ENCODE measurements at places on chromosomes 13 and 19.

GRCh38 chr13:95323930-95324662 lies 22.8 kb upstream of the ABCC4 start:
- no peak for DNase-seq

DNA sequence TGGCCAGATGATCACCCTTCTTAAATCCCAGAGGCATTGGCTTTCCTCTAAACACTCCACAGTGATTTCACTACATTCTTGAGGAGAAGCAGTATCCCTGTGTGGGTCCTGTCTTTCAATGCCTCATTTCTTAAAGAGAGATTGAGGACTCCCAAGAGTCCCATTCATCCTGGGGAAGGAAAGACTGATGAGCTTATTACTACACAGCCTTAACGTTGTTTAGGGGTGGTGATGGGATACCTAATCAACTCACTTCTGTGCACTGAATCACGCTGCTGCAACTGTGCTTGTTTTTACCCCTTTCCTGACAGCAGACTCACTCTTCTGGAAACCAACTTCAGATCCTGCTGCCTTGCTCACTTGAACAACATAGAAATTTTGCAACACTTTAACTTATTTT lies 203.1 kb downstream of the RGCC start:
- peak; percentile 23 for DNase-seq

DNA sequence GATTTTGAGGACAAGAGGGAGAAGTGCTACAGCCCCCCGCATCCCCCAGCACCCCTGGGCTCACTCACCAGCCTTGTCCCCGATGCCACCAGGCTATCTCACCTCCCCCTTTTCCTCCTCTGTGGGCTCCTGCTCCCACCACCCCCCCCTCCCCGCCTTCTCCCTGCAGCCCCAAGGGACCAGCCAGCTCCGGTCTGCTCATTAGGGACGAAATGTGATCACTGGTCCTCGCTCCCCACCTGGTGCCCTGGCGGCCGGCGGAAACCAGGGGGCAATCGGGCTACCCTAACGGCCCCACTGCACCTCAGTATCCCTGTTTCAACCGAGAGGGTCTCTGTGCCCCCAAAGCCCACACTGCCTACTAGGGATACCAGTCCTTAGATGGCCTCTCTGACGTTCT lies 2.7 kb downstream of the GPR4 start:
- no peak for DNase-seq

DNA sequence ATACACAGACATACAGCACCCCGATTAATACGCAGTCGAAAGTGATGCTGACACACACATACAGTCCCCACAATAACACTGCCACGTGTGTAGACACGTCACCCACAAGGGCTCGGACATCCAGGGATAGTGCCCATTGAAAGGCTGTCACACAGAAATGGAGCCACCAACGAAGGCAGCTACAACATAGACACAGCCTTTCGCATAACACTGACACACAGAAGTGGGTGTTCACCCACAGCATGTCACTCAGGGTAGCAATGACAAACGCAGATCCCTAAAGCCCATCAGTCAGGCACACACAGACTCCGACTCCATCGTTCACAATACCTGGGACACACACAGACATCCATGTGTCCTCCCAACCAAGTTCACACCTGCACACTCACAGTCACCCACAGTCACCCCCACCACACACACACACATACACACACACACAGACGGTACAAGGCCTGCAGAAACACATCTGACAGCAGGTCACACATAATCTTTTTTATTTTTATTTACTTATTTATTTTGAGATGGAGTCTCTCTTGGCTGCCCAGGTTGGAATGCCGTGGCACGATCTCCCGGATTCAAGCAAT lies 10.4 kb upstream of the NANOS3 start:
- DNase-seq = no peak

- DNase-seq = no peak
Measured at GRCh38 chr19:48020686-48021085, 23.2 kb downstream of the CABP5 start.

DNA sequence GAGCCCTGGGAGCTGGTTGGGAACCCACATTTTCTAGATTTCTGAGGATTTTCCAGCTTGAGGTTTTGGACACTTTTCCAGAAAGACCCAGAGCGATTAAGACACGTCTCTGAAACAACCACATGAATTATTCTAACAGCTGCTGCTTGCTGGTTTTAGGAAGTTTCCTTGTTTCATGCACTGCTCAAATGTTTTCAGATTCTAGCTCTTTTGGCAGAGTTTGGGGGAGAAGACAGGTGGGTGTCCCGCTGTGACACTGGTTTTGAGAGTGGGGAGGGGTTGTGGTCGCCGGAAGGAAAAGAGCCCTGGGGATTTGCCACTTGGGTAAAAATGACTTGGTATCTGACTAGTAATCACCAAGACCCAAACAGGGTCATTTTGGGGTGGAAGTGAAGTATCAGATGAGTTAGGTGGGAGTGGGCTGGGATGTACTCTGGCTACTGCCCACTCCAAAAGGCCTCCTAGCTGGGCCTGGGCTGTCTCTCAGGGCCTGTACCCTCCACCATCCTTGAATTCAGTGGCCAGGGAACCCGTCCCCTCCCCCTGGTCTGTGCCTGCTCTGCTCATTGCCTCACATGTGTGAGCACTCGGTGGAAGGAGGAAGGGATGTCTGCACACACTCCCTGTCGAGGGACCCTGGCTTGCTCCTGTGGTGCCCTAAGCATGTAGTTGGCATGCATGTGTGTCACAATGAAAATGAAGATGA lies 13.2 kb downstream of the GATAD2A start:
- no peak for DNase-seq

- no peak for DNase-seq
Measured at GRCh38 chr13:87130423-87130822, 540.7 kb upstream of the SLITRK5 start.

- no peak for DNase-seq
Measured at GRCh38 chr19:12969292-12969988, at the start of gene DAND5. Gene DAND5 (plus strand): TSS chr19:12969576. CDS start chr19:12969661, 85 bp downstream.

DNA sequence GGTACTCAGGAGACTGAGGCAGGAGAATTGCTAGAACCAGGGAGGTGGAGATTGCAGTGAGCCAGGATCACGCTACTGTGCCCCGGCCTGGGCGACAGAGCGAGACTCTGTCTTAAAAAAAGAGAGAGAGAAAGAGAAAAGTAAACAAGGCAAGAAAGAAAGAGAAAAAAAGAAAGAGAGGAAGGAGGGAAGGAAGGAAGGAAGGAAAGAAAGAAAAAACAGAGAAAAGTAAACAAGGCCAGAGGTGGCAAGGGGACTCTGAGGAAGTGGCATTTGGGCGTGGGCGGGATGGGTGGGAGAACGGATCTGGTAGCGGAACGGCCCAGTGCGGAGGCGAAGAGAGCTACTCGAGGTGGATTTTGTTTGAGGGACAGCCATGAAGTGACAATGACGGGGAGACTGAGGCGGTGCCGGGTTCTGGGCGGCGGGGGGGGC lies 7.5 kb upstream of the ARRDC2 start:
- no peak for DNase-seq

GRCh38 chr19:55578761-55579747 lies 1.6 kb downstream of the ZNF579 start:
- DNase-seq = no peak

- DNase-seq = no peak
Measured at GRCh38 chr19:20787786-20788185, 11.7 kb downstream of the ZNF66 start.

DNA sequence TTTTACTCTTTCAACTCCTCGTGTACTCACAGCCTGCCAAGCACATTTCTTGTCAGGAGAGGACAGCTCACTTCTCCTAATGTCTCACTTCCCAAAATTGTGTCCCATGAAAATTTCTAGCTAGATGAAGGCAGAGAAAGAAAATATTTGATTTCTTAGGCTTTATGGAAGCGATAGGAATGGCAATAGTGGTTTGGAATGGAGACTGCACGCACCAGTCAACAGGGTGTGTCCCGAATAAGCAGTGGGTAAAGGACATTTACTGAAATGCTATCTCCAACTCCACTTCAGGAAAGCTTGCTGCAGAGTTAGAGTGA lies 321 bp upstream of the ZNF222 start:
- DNase-seq = no peak

DNA sequence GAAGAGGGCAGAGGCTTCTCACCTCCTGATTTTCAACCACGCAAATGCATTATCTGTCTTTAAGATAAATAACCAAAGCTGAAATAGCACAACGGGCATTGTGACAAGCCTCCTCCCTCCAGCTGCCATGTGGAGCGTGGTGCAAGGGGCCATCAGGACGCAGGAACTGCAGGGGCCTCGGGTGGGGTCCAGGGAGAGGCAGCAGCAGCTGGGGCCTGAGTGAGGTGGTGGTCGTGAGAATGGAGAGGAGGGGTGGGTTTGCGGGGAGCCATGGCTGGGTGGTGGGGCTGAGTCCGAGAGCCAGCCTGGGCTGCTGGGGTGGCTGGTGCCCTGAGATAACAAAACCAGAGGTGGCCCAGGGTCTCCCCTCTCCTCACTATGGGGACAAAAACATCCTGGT lies 66.0 kb downstream of the EPS15L1 start:
- DNase-seq = no peak

DNA sequence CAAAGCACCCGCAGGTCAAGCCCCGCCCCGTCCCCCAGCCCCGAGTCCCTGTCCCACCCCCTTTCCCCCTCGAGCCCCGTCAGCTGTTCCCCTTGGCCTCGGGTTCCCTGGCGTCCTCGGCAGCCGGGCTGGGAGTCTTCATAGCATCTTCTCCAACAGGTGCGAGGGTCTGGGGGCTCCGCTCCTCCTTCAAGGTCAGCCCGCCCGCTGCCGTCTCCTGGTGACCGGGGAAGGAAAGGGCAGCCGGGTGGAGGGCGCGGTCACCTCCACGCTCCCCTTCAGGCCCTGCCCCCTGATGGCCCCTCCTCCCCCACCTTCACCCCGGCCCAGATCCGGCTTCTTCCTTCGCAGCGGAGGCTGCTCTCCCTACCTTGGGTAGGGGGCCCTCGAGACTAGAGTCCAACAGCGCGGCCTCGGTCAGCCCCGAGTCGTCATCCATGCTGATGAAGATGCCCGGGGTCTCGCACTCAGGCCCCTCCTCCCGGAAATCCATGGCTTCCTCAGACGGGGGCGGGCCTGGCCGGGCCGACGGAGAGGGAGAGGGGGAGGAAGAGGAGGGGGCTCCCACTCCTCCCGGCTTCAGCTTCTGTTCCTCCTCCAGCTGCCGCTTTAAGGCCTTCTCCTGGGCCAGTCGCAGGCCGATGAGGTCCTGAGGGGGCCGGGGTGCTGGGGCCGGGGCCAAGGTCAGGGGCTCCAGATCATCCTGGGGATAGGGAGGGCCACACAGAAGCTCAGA lies 541 bp upstream of the RSPH6A start:
- no peak for DNase-seq

- DNase-seq = peak; percentile 48
Measured at GRCh38 chr13:60331249-60332012, 65.6 kb upstream of the TDRD3 start.

- DNase-seq = peak; percentile 25
Measured at GRCh38 chr19:34173193-34173956, 1.1 kb downstream of the LSM14A start.

- DNase-seq = no peak
Measured at GRCh38 chr19:4692251-4693077, 22.3 kb upstream of the MYDGF start.

- DNase-seq = no peak
Measured at GRCh38 chr13:39897636-39898035, 242.2 kb downstream of the COG6 start.

DNA sequence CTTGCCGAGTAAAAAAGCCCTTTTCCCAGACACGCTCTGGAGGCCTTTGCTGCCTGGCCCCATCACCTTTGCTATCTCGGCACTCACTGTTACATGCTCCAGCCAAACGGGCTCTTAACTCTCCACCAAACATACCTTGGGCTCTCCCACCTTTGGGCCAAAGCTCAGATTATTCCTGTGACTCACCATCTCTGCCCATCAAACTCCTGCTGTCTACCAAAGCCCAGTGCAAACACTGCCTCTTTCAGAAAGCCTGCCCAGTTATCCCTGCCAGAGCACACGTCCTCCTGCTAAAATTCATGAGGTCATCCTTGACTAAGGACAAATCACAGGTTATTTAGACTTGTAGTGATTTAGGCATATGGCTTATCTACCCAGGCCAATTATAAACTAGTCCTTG lies 48.1 kb upstream of the SERPINE3 start:
- no peak for DNase-seq

DNA sequence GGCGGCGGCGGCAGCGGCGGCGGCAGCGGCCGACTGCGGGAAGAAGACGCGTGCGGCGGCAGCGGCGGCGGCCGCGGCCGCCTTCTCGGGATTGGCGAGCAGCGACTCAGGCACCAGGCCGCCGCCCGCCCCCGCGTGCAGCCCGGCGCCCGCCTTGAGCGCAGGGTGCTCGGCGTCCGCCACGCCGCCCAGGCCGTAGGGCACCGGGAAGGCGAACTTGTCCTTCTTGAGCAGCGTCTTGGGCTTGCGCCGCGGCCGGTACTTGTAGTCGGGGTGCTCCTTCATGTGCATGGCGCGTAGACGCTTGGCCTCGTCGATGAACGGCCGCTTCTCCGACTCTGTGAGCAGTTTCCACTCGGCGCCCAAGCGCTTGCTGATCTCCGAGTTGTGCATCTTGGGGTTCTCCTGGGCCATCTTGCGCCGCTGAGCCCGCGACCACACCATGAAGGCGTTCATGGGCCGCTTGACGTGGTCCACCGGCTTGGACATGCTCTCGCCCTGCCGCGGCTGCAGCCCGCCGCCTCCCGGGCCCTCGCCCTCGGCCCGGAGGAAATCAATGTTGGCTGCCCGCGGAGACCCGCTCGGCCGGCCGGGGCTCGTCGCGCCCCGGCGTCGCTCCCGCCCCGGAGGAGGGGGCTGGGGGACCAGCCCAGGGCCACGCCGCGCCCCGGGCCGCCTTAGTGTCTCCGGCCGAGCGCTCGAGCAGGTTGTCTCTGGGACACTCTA lies 621 bp downstream of the SOX21 start:
- peak; percentile 50 for DNase-seq

GRCh38 chr13:89393758-89394304 lies 1722.7 kb downstream of the SLITRK5 start:
- peak; percentile 56 for DNase-seq

GRCh38 chr13:87671031-87671752 lies at the start of gene SLITRK5:
Gene SLITRK5 (plus strand): TSS chr13:87671371. CDS start chr13:87675389, 4,018 bp downstream.
- peak; percentile 90 for DNase-seq

DNA sequence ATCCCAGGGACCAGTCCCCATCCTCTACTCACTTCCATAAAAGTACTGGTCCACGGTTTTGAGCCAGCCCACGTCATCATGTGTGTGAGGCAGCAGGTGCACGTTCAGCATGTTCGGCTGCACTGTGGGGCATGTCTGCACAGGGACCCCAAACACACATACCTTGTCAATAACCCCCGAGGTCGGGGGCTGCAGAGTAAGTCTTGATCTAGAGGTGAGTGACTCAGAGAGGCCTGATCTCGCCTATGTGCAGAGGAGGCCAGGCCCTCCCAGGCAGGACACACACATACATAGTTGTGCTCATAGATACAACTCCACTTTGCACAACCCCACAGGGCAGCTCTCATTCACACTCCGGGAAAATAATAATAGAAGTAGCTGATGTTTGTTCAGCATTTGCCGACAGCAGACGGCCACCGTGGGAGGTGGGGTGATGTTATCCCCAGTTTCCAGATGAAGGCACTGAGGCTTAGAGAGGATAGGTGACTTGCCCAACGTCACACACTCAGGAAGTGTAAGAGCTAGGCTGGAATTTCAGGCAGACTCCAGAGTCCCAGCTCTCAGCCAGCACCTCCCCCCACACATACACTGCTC lies 774 bp downstream of the MAN2B1 start:
- no peak for DNase-seq

- DNase-seq = no peak
Measured at GRCh38 chr19:39870171-39870971, 24.2 kb upstream of the FBL start.

- DNase-seq = no peak
Measured at GRCh38 chr13:113500530-113501265, 10.2 kb upstream of the DCUN1D2 start.
